Psoas muscle (tissue), 8 donors: ENCODE measurements at places on chromosomes 6 and 20. TPM values are rescaled to one million over a fixed set of nuclear protein-coding genes. Genes with fewer than 3 reads are reported as not detected.
A peak's percentile ranks its signal among the peaks of the same experiment; 100 is the strongest.

DNA sequence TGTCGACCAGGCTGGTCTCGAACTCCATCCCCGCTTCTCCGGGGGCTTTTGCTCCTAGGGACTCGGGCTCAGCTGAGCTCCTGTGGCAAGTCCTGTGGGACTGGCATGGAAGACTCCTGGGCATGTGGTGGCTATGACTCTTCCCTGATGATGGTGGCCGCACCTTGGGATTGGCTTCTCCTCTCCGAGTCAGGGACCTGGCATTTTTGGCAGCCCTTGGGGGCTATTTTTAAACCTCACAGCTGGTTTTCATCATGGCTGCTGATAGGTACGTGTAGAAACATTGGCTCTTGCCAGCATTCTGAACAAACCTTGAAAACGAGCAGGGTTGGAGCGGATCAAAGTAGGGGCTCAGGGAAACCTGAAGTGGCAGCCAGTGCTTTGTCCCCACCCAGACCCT is 54.1 kb downstream of the RBM38 start:
- H3K27ac ChIP-seq = peak overlapping the region; percentile 98
- H3K4me1 ChIP-seq = peaks cover 56% of the 10 kb centered on the region
- peak overlapping the region; percentile 10 for H3K4me3 ChIP-seq
- no peaks in the 10 kb centered on the region for H3K36me3 ChIP-seq
- no peaks in the 10 kb centered on the region for H3K27me3 ChIP-seq
- DNase-seq = peak; percentile 91

- no peaks in the 10 kb centered on the region for H3K4me1 ChIP-seq
- no peak overlapping the region for H3K27ac ChIP-seq
- peak; percentile 70 for DNase-seq
- H3K27me3 ChIP-seq = no peaks in the 10 kb centered on the region
- H3K36me3 ChIP-seq = no peaks in the 10 kb centered on the region
These were observed 160.1 kb downstream of the ZMYND8 start for GRCh38 chr20:47196091-47197081.

DNA sequence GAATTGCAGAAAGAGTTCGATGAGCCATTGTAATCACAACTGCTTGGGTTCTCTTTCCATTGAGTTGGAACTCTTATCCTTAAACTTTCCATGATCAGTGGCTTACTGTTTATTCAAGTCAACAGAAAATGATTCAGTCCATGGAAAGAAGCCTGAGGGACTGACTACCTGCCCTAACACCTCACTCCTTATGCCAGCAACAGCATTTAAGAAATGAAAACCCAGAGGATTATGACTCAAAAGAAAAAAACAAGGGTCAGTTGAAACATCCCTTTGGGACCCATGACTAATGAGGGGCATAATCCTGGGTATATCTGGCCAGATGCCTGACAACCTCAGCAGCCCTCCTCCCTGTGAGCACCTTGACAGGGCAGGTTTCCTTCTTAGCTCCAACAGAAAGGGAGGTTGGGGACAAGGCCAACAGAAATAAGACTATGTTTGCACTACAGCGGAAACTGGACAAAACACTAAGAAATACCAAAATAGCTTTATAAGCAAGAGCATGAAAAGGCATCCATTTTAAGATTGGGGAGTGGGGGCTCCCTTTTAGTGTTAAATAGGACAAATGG is 106.7 kb downstream of the MAP3K5 start:
- no peaks in the 10 kb centered on the region for H3K4me1 ChIP-seq
- no peak overlapping the region for H3K4me3 ChIP-seq

- H3K27ac ChIP-seq = no peak overlapping the region
- DNase-seq = no peak
- no peak overlapping the region for H3K4me3 ChIP-seq
- no peaks in the 10 kb centered on the region for H3K27me3 ChIP-seq
- H3K36me3 ChIP-seq = no peaks in the 10 kb centered on the region
These were observed 393.1 kb downstream of the SMOC2 start for GRCh38 chr6:168834042-168834587.

- no peaks in the 10 kb centered on the region for H3K27me3 ChIP-seq
- no peak for DNase-seq
- no peaks in the 10 kb centered on the region for H3K4me1 ChIP-seq
- no peak overlapping the region for H3K4me3 ChIP-seq
- H3K36me3 ChIP-seq = no peaks in the 10 kb centered on the region
These were observed 124.7 kb upstream of the ZNF217 start for GRCh38 chr20:53718142-53719021.

DNA sequence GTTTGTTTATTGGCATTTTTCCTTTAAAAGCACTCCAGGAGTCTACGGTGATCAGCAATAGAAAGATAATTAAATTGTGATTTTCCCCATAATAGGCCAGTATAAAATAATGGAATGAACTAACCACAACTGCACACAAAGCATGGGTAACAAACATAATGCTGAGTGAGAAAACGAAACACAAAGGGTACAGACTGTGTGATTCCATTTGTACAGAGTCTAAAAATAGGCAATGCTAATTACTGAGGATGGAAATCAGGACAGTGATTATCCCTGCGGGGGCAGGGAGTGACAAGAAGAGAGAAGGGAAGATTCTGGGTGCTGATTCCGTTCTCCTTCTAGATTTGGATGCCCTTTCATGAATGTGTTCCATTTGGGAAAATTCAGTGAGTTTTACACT is 478.1 kb downstream of the PREX1 start:
- H3K27ac ChIP-seq = no peak overlapping the region
- no peak overlapping the region for H3K4me3 ChIP-seq
- no peak for DNase-seq
- no peaks in the 10 kb centered on the region for H3K36me3 ChIP-seq

- no peaks in the 10 kb centered on the region for H3K36me3 ChIP-seq
- H3K4me3 ChIP-seq = no peak overlapping the region
- DNase-seq = no peak
- no peaks in the 10 kb centered on the region for H3K27me3 ChIP-seq
- H3K27ac ChIP-seq = no peak overlapping the region
- H3K4me1 ChIP-seq = peaks cover 20% of the 10 kb centered on the region
These were observed 5.6 kb upstream of the KLHL31 start for GRCh38 chr6:53671111-53671510.

SIRPB1 gene
- total RNA-seq = 0.50 TPM

DNA sequence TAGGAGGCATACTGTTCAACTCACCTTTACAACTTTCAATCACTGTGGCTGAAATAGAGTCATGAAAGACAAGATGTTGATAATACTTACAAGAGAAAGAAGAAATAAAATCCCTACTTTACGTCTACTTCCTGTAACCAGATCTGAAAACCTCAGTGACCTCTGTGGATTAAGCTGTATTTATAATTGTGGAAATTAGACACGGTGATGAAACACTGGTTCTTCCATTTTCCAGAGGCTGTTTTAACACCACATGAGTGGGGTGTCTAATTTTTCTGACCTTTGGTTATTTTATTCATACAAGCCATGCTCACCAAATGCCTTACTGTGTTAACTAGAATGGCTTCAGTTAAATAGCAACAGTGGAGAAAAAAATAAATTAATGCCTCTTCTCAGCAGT is 58.5 kb upstream of the HIVEP1 start:
- H3K4me3 ChIP-seq = no peak overlapping the region
- no peaks in the 10 kb centered on the region for H3K27me3 ChIP-seq
- no peaks in the 10 kb centered on the region for H3K4me1 ChIP-seq
- H3K27ac ChIP-seq = no peak overlapping the region
- no peak for DNase-seq

GRCh38 chr20:48600470-48600945 is 227.3 kb downstream of the PREX1 start:
- H3K36me3 ChIP-seq = no peaks in the 10 kb centered on the region
- H3K27me3 ChIP-seq = no peaks in the 10 kb centered on the region
- H3K27ac ChIP-seq = no peak overlapping the region

DNA sequence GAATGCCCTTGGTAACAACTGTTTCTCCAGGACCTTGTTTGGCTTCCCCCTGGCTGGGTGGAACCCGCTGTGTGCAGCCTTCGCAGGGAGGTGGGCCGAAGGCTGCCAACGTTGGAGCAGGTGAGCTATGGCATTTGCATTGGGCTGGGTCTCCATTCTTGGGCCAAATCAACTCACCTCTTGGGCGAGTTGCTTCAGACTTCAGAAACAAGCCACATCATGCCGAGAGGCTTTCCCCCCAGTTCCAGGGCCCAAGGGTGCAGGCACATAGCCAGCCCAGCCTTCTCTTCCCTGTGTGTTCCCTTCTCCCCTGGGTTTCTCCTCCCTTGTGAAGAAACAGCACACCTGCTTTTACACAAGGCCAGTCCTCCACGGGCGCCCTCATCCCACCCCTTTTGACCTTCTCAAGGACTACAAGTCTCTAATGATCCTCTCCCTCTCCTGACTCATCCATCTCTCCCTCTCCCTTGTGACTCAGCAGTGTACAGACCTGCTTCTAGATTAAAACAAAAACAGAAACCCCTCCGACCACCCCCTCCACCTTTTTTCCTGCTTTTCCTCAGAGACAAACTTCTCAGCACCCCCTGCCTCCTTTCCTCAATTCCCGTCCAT is 41.6 kb downstream of the FAM209B start:
- no peak for DNase-seq
- H3K27ac ChIP-seq = no peak overlapping the region
- peaks cover 4% of the 10 kb centered on the region for H3K27me3 ChIP-seq
- no peaks in the 10 kb centered on the region for H3K4me1 ChIP-seq

GRCh38 chr20:39878809-39879208 is 810.2 kb downstream of the MAFB start:
- peaks cover 20% of the 10 kb centered on the region for H3K4me1 ChIP-seq
- no peaks in the 10 kb centered on the region for H3K27me3 ChIP-seq
- H3K27ac ChIP-seq = no peak overlapping the region
- no peak for DNase-seq
- no peak overlapping the region for H3K4me3 ChIP-seq

- H3K27ac ChIP-seq = no peak overlapping the region
- H3K27me3 ChIP-seq = no peaks in the 10 kb centered on the region
- no peak for DNase-seq
- no peaks in the 10 kb centered on the region for H3K36me3 ChIP-seq
- H3K4me1 ChIP-seq = peaks cover 11% of the 10 kb centered on the region
These were observed 65.0 kb downstream of the KIZ start for GRCh38 chr20:21190869-21191268.

- no peaks in the 10 kb centered on the region for H3K4me1 ChIP-seq
- H3K27ac ChIP-seq = no peak overlapping the region
- no peak for DNase-seq
- H3K4me3 ChIP-seq = no peak overlapping the region
- no peaks in the 10 kb centered on the region for H3K36me3 ChIP-seq
These were observed 548.5 kb downstream of the CD83 start for GRCh38 chr6:14665827-14666724.

CYP39A1 gene
- total RNA-seq = 0.71 TPM

PBOV1 gene
- total RNA-seq = not detected

DNA sequence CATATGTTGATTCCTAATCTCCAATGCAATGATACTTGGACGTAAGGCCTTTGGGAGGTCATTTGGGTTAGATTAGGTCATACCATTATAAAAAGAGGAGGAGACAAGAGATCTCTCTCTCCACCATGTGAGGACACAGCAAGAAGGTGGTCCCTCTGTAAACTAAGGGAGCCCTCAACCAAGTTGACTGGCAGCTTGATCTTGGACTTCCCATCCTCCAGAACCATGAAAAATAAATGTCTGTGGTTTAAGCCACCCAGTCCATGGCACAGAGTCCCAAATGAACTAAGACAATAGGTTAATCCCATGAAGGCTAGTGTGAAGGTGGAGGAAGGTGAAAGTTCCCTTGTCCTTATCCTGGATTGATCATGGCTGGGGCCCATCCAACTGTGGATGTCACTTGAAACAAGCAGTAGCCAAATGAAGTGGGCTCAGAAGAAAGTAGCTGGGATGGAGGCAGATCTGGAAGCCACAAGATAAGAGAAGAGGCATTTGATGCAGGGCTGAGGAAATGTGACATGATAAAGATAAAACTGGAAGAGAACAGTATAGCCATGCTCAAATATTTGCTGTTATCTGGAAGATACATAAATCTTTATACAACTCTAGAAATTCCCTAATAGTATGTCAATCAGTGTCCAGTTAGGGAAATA is 99.9 kb downstream of the BANF2 start:
- peaks cover 7% of the 10 kb centered on the region for H3K4me1 ChIP-seq
- peaks cover 2% of the 10 kb centered on the region for H3K27me3 ChIP-seq
- H3K4me3 ChIP-seq = no peak overlapping the region
- H3K36me3 ChIP-seq = no peaks in the 10 kb centered on the region
- no peak for DNase-seq

DNA sequence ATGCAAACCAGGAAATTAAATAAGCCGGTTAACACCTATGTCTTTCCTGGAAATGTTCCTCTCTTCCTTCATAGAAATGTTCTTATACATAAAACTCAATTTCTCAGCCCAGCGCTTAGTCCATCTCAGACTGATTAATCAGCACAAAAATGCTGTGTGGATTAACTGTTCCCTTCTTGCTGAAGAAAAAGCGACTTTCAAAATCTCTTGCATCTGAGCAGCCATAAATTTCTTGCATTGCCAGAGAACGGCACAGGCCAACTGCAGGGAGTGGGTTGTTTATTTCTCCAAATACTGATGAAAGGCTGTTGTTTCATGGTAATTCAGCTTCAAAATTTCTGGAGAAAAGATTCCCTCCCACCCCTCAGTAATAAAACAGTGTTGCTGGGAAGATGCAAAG is 517.6 kb downstream of the BTBD3 start:
- H3K27me3 ChIP-seq = no peaks in the 10 kb centered on the region
- no peak overlapping the region for H3K4me3 ChIP-seq

GRCh38 chr6:31407699-31408098 is 4.3 kb downstream of the MICA start:
- no peaks in the 10 kb centered on the region for H3K27me3 ChIP-seq
- peaks cover 13% of the 10 kb centered on the region for H3K4me1 ChIP-seq
- DNase-seq = no peak
- H3K36me3 ChIP-seq = no peaks in the 10 kb centered on the region

- H3K4me3 ChIP-seq = no peak overlapping the region
- H3K36me3 ChIP-seq = peaks cover 31% of the 10 kb centered on the region
- H3K27ac ChIP-seq = no peak overlapping the region
- no peak for DNase-seq
- no peaks in the 10 kb centered on the region for H3K27me3 ChIP-seq
- H3K4me1 ChIP-seq = no peaks in the 10 kb centered on the region
These were observed 41.2 kb upstream of the POLR1H start for GRCh38 chr6:30019819-30020218.

DNA sequence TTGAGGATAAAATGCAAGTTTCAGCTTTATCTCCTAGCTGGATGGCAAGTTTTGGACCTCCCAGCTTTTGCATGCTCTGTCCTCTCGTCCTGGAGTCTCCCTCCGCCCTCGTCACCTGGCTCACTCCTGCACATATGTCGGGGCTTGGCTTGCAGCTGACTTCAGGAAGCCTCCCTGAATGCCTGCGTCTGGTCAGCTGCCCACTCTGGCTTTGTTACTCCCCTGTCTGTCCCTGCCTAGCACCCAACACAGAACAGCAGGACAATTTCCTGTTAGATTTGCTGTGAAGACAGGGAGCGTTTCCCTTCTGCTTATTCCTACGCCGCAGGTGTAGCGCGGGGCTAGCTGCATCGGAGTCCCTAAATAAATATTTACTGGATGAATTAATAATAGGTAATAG is 5.4 kb downstream of the JPH2 start:
- peak overlapping the region; percentile 84 for H3K4me3 ChIP-seq
- no peaks in the 10 kb centered on the region for H3K27me3 ChIP-seq
- H3K27ac ChIP-seq = peak overlapping the region; percentile 97
- peaks cover 71% of the 10 kb centered on the region for H3K4me1 ChIP-seq
- DNase-seq = peak; percentile 76
- H3K36me3 ChIP-seq = no peaks in the 10 kb centered on the region
